NCI-H345 (cell line): ENCODE measurements at places on chromosomes 1 and 21.

DNA sequence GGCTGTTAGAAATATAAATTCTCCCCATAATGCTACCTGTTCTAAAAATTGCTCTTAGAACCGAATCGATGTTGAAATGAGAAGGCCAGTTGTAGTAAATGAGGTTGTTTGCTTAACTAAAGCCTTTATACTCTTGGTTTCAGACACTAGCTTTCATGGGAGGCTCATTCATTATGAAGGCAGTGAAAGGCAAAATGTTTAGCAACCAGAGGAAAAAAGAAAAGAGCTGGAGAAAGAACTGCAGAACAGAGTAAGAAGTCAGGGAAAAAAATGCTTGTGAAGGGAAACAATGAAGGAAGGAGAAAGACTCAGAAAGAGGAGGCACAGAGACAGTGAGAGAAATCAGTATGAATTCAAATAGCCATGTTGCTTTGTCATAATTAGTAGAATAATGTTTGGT is 128.2 kb downstream of the ATP5PO start:
- no peak for DNase-seq

- no peak for DNase-seq
Observed at GRCh38 chr1:175853681-175854080, 110.3 kb upstream of the TNR start.

DNA sequence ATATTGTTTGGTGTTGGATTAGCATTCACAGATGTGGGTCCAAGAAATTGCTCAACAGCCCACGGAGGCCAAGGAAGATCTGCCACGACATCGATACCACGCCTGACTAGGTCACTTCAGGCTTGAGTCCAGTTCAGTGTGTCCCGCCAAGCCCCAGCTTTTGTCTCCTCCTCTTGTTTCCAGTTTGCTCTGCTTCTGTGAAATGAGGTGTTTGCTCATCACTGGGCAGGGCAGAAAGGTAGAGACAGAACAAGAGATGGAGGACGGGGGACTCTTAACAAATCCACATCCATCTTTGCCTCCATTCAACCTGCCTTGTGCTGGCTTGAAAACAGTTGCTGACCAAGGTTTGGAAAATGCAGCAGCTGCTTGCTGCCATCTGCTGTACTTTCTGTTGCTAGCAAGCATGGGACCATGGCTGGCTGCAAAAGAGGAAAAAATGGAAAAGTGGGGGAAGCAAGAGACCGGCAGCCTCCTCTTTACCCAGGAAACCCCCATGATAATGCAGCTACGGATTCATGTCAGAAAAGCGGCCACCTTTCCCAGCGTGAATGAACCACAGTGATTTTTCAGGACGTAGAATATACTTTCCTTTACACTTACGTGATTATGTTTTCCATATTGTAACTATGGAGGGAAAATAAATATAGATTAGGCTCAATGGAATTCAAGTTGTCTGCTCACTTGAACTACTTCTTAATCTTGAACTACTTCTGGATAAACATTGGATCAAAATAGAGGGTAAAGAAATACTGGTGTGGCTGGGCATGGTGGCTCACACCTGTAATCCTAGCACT is 80.2 kb upstream of the GREM2 start:
- DNase-seq, result peak; percentile 37

- DNase-seq, result no peak
Observed at GRCh38 chr1:25072461-25072860, 142.4 kb upstream of the RUNX3 start.

GRCh38 chr1:34361781-34362357 is 185.2 kb downstream of the C1orf94 start:
- no peak for DNase-seq

DNA sequence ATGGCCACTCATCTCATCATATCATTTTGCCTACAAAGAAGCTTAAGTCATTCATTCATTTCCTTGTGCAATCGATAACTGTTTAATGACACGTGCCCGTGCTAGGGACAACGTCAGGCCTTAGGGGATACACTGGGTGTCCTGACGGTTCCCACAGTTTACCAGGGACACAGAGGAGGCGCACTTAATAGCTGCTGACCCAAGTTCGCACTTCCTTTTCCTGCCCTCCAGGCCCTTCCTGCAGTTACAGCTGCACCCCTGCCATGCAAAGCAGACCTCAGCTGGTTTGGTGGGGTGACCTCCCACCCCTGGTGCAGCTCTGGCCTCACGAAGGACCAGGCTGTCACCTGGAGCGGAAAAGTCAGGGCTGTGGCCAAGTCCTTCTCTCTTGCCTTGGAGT is 4.2 kb downstream of the SPATA21 start:
- DNase-seq, result no peak

- DNase-seq, result no peak
Observed at GRCh38 chr1:92902406-92902744, 58.9 kb downstream of the DIPK1A start.

DNA sequence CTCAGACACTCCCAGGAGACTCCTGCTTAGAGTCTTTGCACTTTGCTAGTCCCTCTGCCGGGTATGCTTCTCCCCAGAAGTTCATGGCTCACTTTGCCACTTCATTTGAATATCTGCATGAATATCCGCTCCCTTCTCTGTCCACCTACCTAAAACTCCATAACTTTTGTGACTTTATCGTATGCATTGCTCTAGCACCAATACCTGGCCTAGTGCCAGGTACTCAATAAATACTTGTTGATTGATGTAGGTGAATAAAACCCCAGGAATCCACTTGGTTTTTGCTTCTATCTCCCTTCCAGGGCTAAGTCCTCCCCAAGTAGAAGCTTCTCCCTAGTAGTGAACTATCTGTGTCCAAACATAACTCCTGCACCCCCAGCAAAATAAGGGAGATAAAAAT is 27.8 kb upstream of the CTTNBP2NL start:
- DNase-seq, result no peak

GRCh38 chr1:192709544-192709943 is 73.6 kb downstream of the RGS13 start:
- DNase-seq, result no peak

DNA sequence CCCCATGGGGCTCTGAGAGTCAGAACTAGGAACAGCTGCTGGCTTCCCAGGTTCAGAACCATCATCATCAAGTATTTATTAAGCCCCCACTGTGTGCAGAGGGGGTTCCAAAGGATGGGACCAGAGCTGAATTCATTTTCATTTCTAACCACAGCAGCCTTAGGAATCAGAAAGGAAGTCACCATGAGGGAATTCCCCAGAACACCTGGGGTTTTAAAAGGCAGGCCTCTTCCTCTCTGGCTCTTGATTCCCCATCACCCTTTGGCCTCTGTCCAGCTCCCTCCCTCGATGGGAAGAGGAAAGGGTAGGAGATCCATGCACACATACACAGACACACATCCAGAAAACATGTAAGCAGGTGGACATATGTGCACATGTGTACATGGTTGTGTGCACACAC is 1.3 kb upstream of the KCNN3 start:
- DNase-seq, result no peak

DNA sequence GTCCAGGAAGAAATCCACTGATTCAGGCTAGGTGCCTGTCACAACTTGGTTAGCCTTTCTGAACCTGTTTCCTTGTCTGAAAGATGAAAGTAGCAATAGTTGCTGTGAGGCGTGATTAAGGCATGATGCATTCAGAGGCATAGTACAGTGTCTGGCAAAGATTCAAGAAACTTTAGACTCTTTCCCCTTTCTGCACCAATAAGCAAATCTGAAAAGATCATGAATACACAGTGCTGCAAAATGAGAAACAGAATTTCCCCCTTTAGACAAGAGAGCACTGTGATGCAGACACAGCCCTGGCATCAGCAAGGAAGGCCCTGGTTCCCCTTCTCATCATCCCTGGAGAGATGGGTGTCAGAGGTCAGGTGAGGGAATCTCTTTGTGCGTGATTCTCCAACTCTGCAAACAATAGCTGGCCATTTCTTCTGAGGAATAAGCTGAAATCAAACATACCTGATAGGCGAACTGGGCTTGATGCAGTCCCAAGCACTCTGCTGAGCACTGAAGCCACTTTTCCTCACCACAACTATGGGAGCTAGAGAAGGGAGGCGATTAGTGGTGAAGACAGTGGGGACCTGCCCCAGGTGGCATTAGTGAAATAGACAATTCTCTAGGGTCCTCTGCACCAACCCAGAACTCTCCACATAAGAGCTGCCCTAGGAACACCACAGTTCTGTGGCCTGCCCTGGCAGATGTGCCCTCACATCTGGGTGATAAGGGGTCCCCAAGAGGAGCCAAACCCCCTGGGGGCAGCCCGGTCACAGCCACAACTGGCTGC is 41.7 kb downstream of the ITPKB start:
- no peak for DNase-seq

GRCh38 chr21:36790616-36791015 is 91.7 kb downstream of the SIM2 start:
- DNase-seq, result no peak
